ENCODE measurements at places on chromosomes 3 and 15.

DNA sequence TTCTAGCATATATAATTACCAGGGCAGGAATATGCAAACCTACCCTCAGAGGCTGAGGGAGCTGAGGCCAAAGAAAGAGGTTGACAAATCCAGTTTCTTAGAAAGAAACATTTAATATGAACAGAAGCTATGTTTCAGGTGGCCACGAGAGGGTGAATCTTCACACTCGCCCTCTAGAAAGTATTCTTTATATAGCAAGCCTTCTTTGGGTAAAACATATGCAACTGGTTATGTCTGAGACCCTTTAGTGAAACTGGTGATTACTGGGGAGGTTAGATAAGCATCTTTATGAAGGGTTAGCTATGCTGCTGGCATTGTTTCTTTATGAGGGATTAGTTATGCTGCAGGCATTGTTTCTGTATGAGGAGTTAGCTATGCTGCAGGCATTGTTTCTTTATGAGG lies 50.7 kb upstream of the GOLGA6L2 start:
- peak; percentile 11 for DNase-seq

DNA sequence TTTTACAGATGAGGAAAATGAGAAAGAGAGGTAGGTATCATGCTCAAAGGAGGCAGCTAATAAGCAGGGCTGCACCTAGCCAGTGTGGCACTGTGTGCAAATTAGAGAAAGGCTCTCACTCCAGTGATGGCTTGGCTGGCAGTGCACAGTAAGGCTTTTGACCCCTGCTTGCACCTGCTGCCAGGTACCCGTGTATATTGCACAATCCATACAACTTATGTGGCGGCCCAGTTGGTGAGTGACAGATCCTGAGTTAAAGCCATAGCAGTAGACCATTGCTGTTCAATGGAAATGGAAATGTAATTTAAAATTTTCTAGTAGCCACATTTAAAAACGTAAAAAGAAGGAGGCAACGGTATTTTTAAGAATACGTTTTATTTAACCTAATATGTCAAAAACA lies 266.4 kb upstream of the AZI2 start:
- no peak for DNase-seq

DNA sequence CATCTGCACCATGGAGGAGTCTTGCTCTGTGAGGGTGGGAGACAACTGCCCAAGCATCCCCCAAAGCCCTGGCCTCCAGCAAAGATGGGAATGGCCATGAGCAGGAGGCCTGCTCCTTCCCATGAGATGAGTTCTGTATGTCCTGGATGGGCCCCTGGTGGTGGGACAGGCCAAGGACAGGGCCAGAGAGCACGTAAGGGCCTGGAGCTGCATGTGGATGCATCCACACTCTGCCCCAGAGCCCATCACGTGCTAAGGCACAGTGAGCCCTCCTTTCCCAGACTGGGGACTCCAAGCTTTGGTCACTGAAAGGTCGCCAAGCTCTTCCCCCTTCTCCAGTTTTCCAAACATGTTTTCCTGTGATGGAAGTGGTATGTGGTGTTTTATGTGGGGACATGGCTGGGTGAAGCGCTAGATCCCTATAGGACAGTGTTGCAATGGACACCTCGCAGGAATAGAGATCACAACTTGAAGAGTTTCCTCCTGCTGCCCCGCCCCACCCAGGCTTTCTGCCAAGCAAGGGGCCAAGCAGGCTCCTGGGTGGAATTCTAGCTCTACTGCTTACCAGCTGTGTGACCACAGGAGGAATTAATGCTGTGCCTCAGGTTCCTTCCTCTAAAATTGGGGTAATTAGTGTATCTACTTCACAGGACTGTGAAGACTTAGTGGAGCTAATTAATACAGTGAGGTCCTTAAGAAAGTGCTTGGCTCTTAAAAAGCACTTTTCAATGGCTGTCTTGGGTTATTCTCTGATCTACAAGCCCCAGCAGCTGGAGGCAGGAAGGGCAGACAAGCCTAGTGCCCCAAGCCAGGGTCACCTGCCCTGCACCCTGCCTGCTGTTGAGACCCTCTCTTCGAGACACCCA lies 106.4 kb upstream of the RPL32 start:
- peak; percentile 88 for DNase-seq

- no peak for DNase-seq
Measured at GRCh38 chr3:131038326-131038725, 11.6 kb downstream of the NEK11 start.

DNA sequence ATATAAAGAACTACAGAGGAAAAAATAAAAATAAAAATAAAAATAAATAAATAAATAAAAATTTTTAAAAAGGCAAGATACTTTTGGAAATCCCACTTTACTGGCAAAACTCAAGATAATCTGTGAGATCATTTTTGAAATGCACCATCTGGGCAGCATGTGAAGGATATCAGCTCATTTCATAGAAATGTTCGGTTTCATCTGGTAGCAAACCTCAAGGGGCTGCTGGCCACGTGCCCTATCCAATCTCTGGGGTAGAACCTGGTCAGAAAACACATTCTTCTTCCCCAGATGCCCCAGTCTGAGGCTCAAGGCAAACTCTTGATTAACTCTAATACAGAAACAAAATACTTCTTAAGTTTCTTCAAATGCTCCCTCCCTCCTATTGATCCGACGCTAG lies 166.0 kb downstream of the FMN1 start:
- DNase-seq: peak; percentile 44

DNA sequence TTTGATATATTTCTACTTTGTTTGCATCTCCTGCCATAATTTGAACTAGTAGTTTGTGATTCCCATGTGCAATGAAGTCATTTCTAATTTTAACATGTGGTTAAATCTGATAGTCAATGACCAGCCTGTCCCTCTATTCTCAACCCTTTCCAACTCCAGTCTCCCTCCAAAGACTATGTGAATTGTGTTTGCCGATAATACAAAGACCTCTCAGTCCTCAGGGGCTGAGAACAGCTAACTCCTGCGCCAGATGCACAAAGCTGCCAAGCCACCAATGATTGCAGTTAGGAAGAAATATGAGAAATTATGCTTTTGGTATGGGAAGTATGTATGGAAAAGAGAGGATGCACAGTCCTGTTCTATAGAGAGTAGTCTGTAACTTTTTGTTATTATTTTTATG lies 54.0 kb downstream of the KCNH8 start:
- peak; percentile 29 for DNase-seq

- no peak for DNase-seq
Measured at GRCh38 chr3:58494107-58494506, 2.2 kb downstream of the KCTD6 start.

GRCh38 chr3:112373476-112373875 lies 40.5 kb downstream of the CD200 start:
- no peak for DNase-seq

DNA sequence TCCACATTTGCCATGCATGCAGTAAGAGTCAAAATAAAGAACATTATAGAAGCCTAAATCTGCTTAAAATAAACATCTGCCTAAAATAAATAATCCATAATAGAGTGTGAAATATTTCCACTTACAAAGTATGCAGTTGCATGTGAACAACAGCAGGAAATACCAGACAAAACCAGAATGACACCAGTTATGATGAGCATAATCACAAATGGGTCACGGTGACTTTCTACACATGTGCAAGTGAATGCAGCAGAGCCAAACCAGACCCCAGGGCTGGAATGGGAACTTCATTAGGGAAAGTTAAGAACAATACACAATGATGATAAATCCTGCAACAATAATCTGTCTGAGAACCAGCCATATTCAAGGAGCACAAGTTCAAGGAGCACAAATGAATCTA lies 615.5 kb downstream of the ROBO2 start:
- DNase-seq: no peak

DNA sequence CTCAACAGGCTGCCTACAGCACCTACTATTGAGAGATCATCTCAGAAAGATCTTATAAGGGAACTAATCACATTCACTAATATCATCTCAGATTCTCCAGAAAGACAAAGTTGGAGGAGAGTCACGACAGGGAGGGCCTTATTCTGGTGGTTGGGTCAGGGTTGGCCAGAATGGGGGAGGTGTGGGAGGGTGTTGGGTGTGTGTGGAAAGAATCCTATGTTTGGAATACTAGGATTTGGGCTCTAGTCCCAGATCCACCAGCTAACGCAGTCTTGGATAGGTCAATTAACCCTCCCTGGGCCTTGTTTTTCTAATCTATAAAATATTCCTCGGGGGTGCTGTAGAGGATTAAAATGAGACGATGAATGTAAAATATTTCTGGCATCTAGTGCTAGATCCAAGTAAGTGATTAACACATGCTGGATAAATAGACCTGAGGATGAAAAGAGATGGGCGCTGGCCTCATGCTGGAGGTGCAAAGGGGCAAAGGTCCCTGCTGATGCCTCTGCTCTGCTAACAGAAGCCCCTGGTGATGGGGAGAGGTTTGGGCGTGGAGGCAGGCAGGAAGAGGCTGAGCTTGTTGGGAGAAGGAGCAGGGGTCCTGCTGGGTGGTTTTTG lies 67.6 kb upstream of the ETV5 start:
- DNase-seq: no peak

GRCh38 chr3:131526801-131527347 lies 24.1 kb upstream of the MRPL3 start:
- peak; percentile 68 for DNase-seq

- DNase-seq: peak; percentile 21
Measured at GRCh38 chr3:62554264-62554799, 181.0 kb upstream of the FEZF2 start.
